ENCODE measurements at places on chromosomes 7 and 10. TPM values are rescaled to one million over a fixed set of nuclear protein-coding genes. Genes with fewer than 3 reads are reported as not detected.

The KEL gene
- not detected for total RNA-seq

The RAB19 gene
- not detected for total RNA-seq

The LLCFC1 gene
- not detected for total RNA-seq

The PLEKHS1 gene
- 0.07 TPM for total RNA-seq

The TAX1BP1 gene
- total RNA-seq = 76.6 TPM

The CLCN1 gene
- total RNA-seq = 0.06 TPM

The WIPF3 gene
- 0.57 TPM for total RNA-seq

The RNF32 gene
- total RNA-seq = 0.87 TPM

The CYP3A5 gene
- 1.6 TPM for total RNA-seq

The CFAP69 gene
- total RNA-seq = 1.8 TPM

The STEAP1 gene
- 13.5 TPM for total RNA-seq

The TRIL gene
- not detected for total RNA-seq

The LGI1 gene
- total RNA-seq = not detected

The CYP26C1 gene
- total RNA-seq = not detected

The VSTM2A gene
- not detected for total RNA-seq

The TMEM26 gene
- 0.08 TPM for total RNA-seq

The LIPN gene
- total RNA-seq = not detected

The PAX4 gene
- not detected for total RNA-seq

The RNF148 gene
- total RNA-seq = not detected

The FAM20C gene
- 34.7 TPM for total RNA-seq

The RARRES2 gene
- not detected for total RNA-seq

The AFAP1L2 gene
- total RNA-seq = 27.0 TPM

The HELLS gene
- 32.6 TPM for total RNA-seq

The CABCOCO1 gene
- total RNA-seq = 0.40 TPM

The ZNF425 gene
- total RNA-seq = 2.4 TPM

The AGAP9 gene
- total RNA-seq = 9.7 TPM

The IGFBP3 gene
- total RNA-seq = 221 TPM

The KIAA1217 gene
- 2.8 TPM for total RNA-seq

The WNT8B gene
- not detected for total RNA-seq

The COL26A1 gene
- 0.33 TPM for total RNA-seq

The HOXA2 gene
- total RNA-seq = 0.99 TPM

The MNX1 gene
- total RNA-seq = 6.3 TPM

The CYP2C18 gene
- total RNA-seq = 0.16 TPM

The TAS2R41 gene
- not detected for total RNA-seq

The XPNPEP1 gene
- 36.2 TPM for total RNA-seq

The RBM28 gene
- 54.4 TPM for total RNA-seq

The ALDH18A1 gene
- total RNA-seq = 49.3 TPM

Data from A549 treated with RU486 at 1 μM for 4 hours (cell line).